ENCODE measurements at places on chromosomes 13 and 19.

- DNase-seq, result no peak
These were observed 9.1 kb upstream of the PSG6 start for GRCh38 chr19:42926781-42927180.

DNA sequence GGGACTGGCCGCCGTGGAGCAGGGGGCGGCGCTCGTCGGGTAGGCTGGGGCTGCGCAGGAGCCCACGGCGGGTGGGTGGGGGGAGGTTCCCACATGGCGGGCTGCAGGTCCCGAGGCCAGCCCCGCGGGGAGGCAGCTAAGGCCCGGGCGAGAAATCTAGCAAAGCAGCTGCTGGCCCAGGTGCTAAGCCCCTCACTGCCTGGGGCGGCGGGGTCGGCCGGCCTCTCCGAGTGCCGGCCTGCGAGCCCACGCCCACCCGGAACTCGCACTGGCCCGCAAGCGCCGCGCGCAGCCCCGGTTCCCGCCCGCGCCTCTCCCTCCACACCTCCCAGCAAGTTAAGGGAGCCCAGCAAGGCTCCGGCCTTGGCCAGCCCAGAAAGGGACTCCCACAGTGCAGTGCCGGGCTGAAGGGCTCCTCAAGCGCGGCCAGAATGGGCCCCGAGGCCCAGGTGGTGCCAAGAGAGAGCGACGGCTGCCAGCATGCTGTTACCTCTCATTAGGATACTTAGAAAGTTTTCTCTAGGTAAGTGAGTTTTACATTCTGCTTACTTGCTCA lies 1463.5 kb upstream of the MIR17HG start:
- no peak for DNase-seq

GRCh38 chr13:49833402-49833801 lies 40.9 kb upstream of the KPNA3 start:
- no peak for DNase-seq

DNA sequence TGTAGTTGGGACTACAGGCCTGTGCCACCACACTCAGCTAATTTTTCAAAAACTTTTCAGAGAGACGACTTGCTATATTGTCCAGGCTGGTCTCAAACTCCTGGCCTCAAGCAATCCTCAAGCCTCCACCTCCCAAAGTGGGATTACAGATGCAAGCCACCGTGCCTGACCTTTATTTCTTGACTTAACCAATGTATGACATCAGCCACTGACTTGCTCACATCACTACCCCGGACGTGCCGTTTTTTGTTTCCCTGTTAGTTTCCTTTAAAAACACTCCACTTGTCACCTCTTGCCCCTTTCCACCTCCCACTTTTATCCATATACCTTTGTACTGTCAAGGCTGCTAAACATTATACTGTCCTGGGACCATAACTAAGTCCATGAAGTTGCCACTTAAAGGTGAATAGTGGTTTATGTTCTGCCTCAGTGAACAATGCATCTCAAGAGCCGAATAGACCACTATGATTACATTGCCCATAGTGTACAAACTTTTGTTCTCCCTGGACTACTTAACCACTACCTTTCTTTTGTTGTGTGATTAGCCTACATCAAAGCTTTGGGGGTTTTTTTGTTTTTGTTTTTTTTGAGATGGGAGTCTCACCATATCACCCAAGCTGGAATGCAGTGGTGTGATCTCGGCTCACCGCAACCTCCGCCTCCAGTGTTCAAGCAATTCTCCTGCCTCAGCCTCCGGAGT lies 2.3 kb upstream of the EPHX3 start:
- DNase-seq, result no peak

Measured in upper lobe of left lung (tissue), 6 donors.